Cardiac septum (tissue), 1 donor: ENCODE measurements at places on chromosomes 11 and 22. TPM values are rescaled to one million over a fixed set of nuclear protein-coding genes. Genes with fewer than 3 reads are reported as not detected.

DNA sequence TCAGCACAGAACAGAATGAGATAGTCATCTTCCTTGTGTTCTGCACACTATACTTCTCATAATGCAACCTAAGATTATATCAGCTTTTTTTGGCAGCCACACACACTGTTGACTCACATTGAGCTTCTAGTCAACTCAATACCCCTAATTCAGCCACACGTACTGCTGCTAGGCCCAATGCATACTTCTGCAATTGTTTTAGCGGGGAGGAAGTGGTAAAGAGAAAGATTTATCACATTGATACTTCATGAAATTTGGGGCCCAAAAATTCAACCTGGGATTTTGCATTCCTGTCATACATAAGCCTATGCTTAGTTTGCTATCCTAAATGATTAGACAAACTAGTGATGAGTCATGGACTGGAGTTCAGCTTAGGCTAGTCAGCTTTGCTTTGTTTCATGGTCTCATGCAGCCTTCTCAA, 8.6 kb upstream of the UPB1 start:
- no peak for DNase-seq

GGTLC3 gene
- total RNA-seq, result not detected

DNA sequence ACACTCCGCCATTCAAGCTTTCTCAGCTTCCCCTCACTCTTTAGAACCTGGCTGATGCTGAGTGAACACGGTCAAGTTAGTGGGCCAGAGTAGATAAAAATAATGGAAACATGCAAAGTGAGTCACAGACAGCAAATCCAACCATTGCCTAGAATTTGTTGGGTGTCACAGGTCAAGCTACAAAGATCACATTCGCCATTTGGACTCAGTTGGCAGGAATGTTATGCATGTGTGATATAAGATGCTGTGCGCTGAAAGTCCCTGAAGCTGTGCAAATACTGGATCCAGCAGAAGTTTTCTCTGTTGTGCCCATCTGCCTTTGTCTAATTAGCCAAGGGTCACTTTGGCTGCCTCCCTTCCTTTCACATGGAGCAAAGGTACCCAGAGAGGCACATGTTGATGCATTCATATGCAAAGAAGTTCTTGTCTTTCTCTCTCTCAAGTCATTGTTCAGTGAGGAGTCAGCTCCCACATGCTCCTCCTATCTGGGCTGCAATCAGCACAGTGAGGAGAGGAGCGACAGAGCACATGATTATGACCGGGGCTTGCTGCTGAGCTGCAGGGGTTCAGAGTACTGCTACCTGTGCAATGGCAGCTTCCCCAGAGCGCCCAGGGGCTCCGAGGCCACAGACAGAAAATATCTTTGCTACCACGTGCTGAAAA, 39.7 kb downstream of the FLI1 start:
- no peak for DNase-seq

DNA sequence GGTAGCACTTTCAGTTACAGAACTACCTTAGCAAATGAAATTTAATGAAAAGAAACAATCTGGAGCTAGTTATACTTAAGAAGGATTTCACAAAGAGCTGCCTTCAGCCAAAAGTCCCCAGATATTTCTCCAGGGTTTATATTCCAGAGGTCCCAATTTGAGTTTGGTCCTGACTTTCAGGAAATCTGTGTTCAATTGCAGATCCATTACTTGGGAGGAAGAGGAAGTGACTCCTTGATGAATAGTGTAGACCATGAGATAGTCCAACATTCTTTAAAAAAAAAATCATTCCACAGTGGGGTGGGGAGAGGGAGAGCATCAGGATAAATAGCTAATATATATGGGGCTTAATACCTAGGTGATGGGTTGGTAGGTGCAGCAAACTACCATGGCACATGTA, 117.6 kb upstream of the ARHGAP20 start:
- no peak for DNase-seq

GRCh38 chr11:100793525-100793924, 106.4 kb downstream of the ARHGAP42 start:
- DNase-seq, result no peak

DNA sequence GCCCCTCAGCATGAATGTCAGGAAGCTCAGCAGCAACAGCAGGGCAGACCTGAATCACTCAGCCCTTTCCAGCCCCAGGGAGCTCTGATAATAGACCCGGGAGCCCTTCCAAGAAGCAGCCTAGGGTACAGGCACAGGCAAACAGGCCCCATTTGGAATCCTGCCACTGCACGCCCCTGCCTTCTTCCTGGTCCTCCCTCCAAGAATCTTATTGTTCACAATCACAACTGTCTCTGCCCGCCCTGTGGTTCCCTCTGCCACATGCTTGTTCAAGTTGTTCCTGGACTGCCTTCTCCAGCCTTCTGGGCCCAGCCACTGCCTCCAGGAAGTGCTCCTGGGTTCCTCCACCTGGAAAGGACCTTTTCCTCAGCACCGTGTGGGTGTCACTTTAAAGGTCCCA, 54.6 kb downstream of the LRRC32 start:
- peak; percentile 87 for DNase-seq

MUC6 gene
- not detected for total RNA-seq

DNA sequence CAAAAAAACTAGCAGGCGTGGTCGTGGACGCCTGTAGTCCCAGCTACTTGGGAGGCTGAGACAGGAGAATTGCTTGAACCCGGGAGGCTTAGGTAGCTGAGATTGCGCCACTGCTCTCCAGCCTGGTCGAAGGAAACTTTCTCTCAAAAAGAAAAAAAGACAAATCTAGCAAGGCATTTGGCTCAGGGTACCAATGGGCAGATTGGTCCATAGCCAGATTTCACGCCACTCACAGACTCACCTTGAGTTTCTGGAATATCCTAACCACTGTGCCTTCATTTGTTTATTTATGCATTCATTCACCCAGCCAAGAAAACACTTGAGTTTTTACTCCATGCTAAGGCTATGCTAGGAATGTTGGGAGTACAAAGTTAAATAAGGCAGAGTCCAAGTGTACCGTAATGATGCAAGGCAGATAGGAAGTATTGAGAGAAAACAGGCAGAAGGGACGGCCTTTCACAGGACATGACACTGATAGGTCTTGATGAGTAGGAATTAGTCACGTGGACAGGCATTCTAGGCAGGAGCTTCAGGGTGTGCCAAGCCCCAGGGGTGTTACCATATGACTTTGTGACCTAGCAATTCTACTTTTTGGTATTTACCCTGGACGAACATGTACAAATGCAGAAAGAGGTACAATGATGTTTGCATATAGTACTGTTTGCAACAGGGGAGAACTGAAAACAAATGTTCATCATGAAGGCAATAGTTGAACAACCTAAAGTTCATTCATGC, 3.0 kb upstream of the PACSIN3 start:
- no peak for DNase-seq

- no peak for DNase-seq
Observed at GRCh38 chr11:2818503-2818902, 67.1 kb downstream of the CDKN1C start.

OR8D4 gene
- total RNA-seq, result not detected

- peak; percentile 49 for DNase-seq
Observed at GRCh38 chr22:31945971-31946680, 1.8 kb downstream of the YWHAH start.

HTR3A gene
- not detected for total RNA-seq

RASSF7 gene
- total RNA-seq, result 2.6 TPM

DNA sequence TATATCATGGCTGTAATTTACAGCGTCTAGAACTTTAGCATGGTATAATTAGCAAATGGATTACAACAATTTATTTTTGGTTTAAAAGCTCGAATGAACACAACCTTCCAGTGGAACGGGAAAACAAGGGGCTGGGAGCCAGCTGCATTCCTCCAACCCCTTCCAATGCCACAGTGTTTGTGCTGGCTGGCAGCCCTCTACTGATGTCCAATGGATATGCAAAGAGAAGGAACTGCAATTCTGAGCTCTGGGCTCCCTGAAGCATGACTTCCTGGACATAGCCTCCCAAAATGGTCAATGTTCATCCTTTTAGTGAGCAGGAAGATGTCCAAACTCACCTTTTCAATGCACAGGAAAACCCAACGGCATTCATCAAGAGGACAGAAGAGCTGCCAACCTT, 288.3 kb downstream of the TENM4 start:
- DNase-seq, result no peak

KAT5 gene
- total RNA-seq, result 49.2 TPM

KBTBD3 gene
- total RNA-seq, result 7.2 TPM
